Thoracic aorta (tissue), 2 donors: ENCODE measurements at places on chromosomes 12 and 14.

- no peak overlapping the region for H3K27ac ChIP-seq
- H3K4me1 ChIP-seq = peaks cover 21% of the 10 kb centered on the region
- DNase-seq = no peak
- H3K36me3 ChIP-seq = no peaks in the 10 kb centered on the region
These were observed 61.2 kb downstream of the NOC4L start for GRCh38 chr12:132205271-132206045.

- H3K27ac ChIP-seq = peak within 1 kb of the TSS; percentile 47
- peaks cover 28% of the 10 kb centered on the region for H3K4me1 ChIP-seq
- H3K36me3 ChIP-seq = peaks cover 24% of the 10 kb centered on the region
- no peak for DNase-seq
- peaks cover 10% of the 10 kb centered on the region for H3K27me3 ChIP-seq
These were observed at the start of gene DDN for GRCh38 chr12:48999371-49000131. DDN (minus strand) TSS chr12:48999375; CDS start chr12:48999287, 88 bp downstream.

- no peaks in the 10 kb centered on the region for H3K36me3 ChIP-seq
- no peak overlapping the region for H3K27ac ChIP-seq
- H3K4me3 ChIP-seq = no peak overlapping the region
- no peaks in the 10 kb centered on the region for H3K27me3 ChIP-seq
- peaks cover 17% of the 10 kb centered on the region for H3K4me1 ChIP-seq
- no peak for DNase-seq
These were observed 40.7 kb downstream of the WDR20 start for GRCh38 chr14:102180248-102180998.

DNA sequence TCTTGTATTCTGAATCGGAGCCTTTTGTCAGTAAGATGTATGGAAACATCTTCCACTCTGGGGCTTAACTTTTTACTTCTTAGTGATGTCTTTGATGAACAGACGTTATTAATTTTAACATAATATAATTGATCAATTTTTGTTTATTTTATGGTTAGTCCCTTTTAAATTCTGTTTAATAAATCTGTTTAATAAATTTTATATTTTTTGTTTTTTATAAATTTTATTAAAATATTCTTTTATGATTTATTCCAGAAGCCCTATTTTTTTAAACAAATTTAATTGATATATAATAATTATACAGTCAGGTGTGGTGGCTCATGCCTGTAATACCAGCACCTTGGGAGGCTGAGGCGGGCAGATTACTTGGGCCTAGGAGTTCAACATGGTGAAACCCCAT, 235.1 kb downstream of the AEBP2 start:
- DNase-seq = no peak
- H3K27me3 ChIP-seq = no peaks in the 10 kb centered on the region
- H3K4me3 ChIP-seq = no peak overlapping the region
- peaks cover 10% of the 10 kb centered on the region for H3K4me1 ChIP-seq
- H3K36me3 ChIP-seq = no peaks in the 10 kb centered on the region
- no peak overlapping the region for H3K27ac ChIP-seq

GRCh38 chr14:102297436-102298170, 7.4 kb downstream of the MOK start:
- H3K27me3 ChIP-seq = no peaks in the 10 kb centered on the region
- H3K4me1 ChIP-seq = no peaks in the 10 kb centered on the region
- H3K36me3 ChIP-seq = no peaks in the 10 kb centered on the region
- no peak for DNase-seq
- H3K27ac ChIP-seq = no peak overlapping the region
